ENCODE measurements at places on chromosomes 7 and 10.

GRCh38 chr7:36736090-36736898, 12.0 kb upstream of the AOAH start:
- DNase-seq, result no peak

- no peak for DNase-seq
Observed at GRCh38 chr10:120977897-120978296, 126.7 kb downstream of the WDR11 start.

DNA sequence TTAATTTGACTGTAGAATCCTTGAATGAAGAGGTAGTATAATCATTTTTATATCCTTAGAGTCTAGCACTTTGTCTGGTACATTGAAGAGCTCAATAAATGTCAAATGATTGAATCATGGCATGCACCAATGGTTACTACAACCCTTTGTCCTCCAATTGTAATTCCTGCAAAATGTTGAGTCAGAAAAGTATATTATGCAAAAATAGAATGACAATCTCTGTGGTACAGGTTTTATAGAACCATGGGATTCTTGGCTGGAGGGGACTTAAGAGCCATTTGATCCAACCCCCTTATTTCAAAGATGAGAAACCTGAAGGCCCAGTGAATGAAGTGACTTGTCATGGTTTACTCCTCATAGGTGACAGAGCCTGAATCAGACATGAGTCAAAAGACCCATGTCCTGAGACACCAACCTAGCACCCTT, 30.9 kb upstream of the SMKR1 start:
- DNase-seq, result no peak

- DNase-seq, result no peak
Observed at GRCh38 chr7:40133561-40134427, 628 bp downstream of the MPLKIP start.

- no peak for DNase-seq
Observed at GRCh38 chr10:60335708-60336107, 54.0 kb downstream of the ANK3 start.

DNA sequence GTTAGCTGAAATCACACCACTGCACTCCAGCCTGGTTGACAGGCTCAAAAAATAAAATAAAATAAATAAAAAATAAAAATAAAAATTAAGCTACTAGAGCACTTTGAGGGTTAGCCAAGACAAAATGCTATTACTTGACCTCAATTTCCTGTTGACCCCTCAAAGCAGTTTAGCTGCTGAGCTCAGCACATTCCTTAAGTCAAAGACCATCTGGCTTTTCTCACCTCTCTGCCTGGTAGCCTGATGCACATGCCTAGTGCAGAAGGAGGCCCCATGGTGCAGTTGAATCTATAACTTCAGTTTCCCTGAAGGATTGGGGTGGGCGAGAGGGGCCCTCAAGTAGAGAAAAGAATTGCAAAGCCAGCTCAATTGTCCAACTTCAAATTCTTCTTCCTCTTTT, 211.1 kb upstream of the GALNT17 start:
- no peak for DNase-seq

- no peak for DNase-seq
Observed at GRCh38 chr7:149849174-149849573, 11.0 kb downstream of the ZNF862 start.

- no peak for DNase-seq
Observed at GRCh38 chr10:8144496-8144895, 90.0 kb downstream of the GATA3 start.

DNA sequence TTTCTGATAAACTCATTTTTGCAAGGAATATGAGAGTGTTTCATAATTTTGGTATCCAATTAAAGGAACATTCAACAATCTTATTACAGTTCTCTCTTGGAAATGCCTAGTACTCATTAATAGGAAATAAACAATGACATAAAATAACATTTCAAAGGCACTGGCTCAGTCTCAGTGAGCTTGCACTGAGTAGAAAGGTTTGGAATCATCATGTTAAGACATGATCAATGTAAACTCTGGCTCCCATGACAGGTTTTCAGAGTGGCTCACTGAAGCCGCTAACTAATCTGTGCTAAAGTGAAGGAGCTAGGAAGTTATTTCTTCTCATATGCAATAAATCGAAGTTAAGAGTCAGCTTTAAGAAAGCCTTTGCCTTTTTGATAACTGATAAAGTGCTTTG, 203.3 kb upstream of the HGF start:
- no peak for DNase-seq

DNA sequence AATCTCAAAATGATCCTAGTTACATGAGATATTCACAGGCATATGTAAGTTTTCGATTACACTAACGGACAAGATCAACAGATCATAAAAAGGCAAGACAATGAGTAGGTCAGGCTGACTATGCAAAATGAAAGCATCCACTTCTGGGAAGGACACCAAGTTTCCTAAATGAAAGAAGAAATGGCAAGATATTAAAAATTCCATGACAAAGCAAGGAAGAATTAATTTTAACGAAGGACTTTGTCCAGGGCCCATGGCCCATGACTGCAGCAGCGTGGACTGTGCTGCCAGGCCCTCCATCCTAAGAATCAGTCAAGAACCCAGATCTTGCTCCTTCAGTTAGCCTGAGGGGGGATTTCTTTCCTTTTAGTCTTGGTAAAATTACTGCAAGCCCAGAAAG, 182.4 kb upstream of the FRMD4A start:
- DNase-seq, result no peak

- no peak for DNase-seq
Observed at GRCh38 chr7:125193263-125193662, 263.6 kb upstream of the POT1 start.

GRCh38 chr7:71422104-71422503, 290.2 kb downstream of the GALNT17 start:
- DNase-seq, result no peak

- no peak for DNase-seq
Observed at GRCh38 chr10:43819464-43820230, 171.0 kb upstream of the ZNF32 start.

DNA sequence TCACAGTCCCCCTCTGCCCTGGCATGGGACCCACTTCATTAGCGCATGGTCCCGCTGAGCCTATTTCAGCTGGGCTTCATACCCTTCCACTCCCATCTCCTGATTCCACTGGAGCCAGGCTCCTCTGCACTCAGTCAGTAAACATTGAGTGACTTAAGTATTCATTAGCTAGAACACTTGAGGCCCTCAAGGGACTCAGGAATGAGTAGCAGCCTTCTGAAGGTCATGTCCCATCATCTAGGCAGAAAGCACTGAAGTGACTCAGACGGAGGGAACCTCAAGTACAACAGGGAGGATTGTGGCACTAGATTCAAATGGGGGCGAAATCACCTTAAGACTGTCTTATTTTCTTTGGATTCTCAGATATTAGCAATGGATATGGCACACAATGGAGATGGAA, 186.6 kb upstream of the INHBA start:
- no peak for DNase-seq

DNA sequence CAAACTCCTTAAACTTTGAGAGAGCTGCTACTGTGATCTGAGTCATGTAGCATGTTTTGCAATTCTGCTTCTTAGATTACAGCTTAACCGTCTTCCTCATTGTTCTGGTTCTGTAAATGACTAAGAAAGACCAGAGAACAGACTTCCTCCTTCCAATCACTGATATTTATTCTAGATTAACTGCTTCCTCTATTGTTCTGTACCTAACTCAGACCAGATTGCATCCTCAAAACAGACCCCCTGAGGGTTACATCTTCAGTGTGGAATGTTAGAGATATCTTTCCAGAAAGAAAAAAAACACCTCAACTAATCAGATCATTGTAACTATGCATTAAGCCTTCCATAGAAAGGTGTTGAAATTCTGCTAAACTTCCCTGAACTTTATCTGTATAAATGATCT, 5.7 kb upstream of the PIP start:
- DNase-seq, result no peak

DNA sequence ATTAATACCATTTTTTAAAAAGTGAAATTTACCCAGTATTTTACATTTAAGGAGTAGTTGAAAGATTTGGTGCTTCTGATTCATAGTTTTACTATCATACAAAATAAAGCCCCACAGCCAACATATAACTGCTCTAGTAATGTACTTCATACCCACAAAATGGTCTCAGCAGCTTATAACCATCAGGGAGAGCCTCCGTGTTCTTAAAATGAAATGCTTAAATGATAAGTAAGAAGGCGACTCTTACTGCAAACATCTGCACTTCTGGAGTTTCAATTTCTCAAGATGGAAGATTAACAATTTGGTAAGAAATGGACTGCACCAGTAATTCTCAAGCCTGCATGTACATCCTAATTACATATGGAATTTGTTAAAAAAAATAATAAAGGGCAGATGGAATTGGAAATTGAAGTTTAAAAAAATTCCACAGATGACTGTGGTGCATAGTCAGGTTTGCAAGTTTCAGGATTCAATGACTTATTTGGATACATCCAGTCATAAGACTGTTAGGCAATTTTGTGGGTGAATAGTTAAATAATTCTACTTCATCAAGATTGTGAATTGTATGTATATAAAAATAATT, 461.0 kb downstream of the KIF20B start:
- DNase-seq, result no peak

DNA sequence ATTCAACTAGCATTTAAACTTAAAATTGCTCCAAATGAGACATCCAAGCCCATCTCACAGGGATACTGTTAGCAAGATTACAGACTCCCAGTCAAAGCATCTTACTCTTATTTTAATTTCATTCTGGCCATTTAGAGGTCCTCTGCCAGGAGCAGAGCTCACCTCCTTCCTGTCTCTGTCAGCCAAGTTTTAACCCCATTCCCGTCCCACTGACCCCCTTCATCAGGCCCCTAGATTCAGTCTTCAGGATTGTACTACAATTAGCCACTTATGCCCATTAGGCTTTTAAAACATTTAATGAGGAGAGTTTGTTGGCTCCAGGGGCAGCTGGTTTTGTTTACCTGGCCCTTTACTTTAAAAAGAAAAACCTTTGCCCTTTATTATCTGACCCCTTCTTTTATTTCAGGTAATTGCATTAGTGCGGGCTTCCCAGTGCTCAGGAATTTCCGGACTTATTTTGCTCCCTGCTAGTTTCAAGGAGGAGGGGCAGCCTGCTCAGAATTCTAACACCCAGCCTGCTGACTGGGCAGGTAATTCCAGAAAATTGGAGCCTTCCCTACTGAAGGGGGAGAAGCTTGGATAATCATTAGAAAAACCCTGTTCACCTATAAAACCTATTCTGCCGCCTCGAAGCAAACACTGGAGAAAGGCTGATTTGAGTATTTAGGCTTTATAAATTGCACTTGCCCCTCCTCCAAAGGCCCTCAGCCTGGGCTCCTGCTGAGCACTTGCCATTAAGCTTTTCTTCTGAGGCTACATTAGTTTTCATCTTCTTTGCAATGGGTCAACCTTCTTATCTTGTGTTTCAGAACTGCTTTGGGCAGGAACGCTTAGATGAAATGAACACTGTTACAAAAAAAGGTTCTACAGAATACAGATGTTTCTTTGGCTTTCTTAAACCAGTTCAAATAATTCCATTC, 200.5 kb upstream of the HPS1 start:
- no peak for DNase-seq

GRCh38 chr7:97503367-97504094, 228.4 kb upstream of the TAC1 start:
- no peak for DNase-seq

GRCh38 chr7:155465761-155466141, 7.8 kb downstream of the EN2 start:
- DNase-seq, result no peak

DNA sequence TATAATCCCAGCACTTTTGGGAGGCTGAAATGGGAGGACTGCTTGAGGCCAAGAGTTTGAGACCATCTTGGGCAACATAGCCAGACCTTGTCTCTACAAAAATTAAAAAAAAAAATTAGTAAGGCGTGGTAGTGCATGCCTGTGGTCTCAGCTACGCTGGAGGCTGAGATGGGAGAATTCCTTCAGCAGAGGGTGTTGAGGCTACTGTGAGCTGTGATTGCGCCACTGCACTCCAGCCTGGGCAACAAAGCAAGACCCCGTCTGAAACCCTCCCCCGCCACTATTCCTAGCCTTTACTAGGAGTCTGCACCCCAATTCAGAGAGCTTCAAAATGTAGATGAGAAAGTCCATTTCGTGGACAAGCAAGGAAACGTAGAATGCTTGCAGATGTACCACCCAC, 95.2 kb downstream of the PRPF18 start:
- no peak for DNase-seq

- DNase-seq, result no peak
Observed at GRCh38 chr7:129609666-129610065, 1.9 kb upstream of the NRF1 start.

DNA sequence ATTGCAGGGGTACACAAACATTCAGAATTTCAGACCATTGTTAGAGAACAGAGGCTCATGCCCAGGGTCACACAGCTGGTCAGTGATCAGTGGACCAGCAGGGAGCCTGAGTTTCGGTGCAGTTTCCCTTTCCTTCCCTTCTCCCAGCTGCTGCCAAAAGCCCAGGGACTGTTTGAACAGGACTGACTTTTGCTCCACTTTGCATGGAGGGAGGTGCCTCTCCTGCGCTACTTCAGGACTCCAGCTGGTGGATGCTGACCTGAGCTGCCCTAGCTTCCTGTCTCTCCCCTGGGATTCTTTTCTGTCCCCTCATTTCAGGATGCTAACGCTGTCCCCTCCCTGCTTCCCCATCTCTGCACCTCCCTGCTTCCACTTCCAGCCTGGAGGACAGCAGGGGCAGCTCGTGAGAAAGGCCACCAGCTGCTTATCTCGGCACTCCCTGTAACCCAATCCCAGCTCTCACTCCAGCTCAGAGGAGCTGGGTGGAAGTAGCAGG, 14.5 kb downstream of the SH2D4B start:
- no peak for DNase-seq

- no peak for DNase-seq
Observed at GRCh38 chr10:110103921-110104461, 96.2 kb downstream of the ADD3 start.

DNA sequence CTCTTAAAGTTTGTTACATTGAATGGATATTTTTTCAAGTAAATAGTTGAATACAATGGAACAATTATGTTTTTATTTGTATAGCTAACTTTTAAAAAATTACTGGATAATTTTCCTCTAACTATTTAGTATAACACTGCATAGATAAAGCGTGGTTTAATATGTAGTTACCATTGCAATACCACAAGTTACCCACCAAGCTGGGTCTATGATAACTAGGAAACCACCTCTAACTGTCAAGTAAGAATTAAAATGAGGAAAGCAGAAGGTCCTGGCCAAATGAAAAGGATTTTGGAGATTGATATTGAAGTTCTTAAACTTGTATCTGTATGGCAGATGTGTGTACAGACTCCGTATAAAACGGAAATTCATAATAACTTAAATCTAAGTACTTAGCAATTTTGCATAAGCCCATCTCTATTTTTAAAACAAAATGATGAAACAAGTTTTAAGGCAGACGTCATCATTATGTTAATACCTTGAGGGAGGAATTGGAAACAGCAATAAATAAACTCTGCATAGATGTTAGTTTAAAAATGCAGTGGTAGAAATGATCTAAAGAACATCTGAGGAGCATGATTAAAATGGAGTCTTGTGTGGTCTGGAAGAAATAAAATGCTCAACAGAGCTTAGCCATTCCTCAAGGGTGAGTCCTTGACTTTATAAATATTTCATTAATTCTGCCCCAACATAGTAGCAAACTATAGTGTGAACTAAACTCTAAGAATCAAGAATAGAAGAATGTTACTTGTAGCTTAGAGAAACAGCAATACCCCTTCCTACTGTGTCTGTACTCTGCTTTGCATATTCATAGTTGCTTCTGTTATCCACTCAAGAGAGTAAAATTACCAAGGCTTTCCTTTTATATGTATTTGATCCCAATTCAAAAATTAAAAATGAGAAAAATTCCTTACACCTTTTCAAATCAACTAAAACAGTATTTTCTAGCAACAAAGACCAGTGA, 206.4 kb upstream of the FERD3L start:
- DNase-seq, result no peak

All from thoracic aorta (tissue), 2 donors.